ENCODE measurements at places on chromosomes 2 and 18. TPM values are rescaled to one million over a fixed set of nuclear protein-coding genes. Genes with fewer than 3 reads are reported as not detected.

FLACC1 gene
- 0.20 TPM for polyA plus RNA-seq

RTKN gene
- 4.9 TPM for polyA plus RNA-seq

ROCK2 gene
- 10.6 TPM for polyA plus RNA-seq

ACOXL gene
- polyA plus RNA-seq: not detected

SLC9A4 gene
- polyA plus RNA-seq: not detected

SPATA3 gene
- not detected for polyA plus RNA-seq

SCG2 gene
- 1.5 TPM for polyA plus RNA-seq

RIT2 gene
- not detected for polyA plus RNA-seq

MC2R gene
- polyA plus RNA-seq: not detected

GRCh38 chr18:25805323-25805722, 285.1 kb downstream of the SS18 start:
- no peak for DNase-seq

GRCh38 chr2:163198007-163198406, 359.4 kb upstream of the KCNH7 start:
- DNase-seq: no peak

DNA sequence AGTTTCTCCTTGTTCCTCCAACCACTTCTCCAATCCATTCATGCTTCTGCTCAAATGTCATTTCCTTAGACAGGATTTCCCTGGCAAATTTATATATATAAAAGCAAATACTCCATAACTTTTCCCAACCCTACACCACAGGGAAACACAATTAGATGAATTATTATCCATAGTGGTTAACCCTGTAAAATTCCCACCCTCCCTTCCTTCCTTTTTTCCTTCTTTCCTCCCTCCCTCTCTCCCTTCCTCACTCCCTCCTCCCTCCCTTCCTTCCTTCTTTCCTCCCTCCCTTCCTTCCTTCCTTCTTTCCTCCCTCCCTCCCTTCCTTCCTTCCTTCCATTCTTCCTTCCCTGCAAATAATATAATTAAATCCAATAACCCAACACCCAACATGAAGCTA, 617.7 kb downstream of the IRS1 start:
- no peak for DNase-seq

GRCh38 chr2:237351796-237352195, 62.2 kb downstream of the COL6A3 start:
- no peak for DNase-seq

GRCh38 chr18:2331491-2331890, 239.8 kb downstream of the METTL4 start:
- DNase-seq: no peak

GRCh38 chr2:45664635-45665261, 13.3 kb downstream of the PRKCE start:
- no peak for DNase-seq

DNA sequence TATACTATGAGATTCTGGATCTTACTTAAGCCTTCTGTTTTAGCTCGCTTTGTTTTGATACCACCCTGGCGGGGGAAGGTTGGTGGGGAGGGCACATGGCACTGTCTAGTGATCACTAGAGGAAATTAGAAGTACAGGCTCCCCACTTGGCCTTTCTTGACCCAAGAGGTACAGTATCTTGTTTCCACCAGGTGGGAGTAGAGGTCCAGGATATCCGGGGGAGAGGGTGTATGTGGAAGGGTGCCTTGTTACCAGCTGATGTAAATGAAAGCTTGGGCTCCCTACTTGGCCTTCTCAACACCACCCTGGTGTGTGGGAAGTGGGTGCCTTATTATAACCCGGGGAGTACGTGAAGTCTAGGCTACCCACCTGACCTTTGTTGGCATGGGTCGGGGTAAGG, 7.5 kb downstream of the GALNT1 start:
- DNase-seq: no peak

DNA sequence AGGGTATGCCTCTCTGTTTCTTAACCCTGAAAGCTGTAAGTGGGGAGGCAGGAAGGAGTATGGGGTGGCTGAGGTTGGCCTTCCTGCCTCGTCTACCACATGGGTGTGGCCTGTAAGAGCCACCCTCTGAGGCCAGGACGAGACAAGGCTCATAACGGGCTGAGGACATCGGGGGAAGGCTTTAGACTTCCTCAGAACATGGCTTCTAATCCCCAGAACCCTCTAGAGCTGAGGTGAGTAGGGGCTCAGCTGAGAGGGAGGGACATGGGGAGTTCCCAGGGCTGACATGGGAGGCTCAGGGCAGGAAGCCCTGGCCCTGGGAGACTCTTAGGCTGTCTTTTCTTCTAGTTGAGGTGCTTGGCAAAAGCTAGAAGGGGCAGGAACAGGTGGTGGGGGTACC, 36.7 kb downstream of the EMX1 start:
- no peak for DNase-seq

- DNase-seq: no peak
Measured at GRCh38 chr2:65620524-65620923, 188.1 kb upstream of the SPRED2 start.

DNA sequence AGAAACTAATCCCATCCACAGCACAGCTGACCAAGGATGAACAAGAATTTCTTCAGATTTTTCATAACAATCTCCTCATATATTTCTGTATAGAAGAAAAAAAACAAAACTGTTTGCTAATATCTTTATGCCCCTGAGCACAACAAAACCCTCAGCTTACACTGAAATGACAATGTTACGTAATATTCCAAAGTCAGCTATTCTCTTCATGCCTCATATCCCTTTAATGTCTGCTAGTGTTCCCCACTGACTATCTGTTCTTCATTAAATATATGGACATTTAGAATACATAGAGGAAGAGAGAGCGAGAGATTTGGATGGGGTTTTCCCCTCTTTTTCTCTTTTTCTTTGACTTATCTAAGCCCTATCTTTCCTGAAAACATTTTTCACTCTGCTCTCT, 87.9 kb upstream of the GULP1 start:
- DNase-seq: no peak

- no peak for DNase-seq
Measured at GRCh38 chr2:148338541-148338940, 306.0 kb upstream of the EPC2 start.

Measured in K562 (cell line).